Omental fat pad (tissue), 4 donors: ENCODE measurements at places on chromosomes 16 and 17.

DNA sequence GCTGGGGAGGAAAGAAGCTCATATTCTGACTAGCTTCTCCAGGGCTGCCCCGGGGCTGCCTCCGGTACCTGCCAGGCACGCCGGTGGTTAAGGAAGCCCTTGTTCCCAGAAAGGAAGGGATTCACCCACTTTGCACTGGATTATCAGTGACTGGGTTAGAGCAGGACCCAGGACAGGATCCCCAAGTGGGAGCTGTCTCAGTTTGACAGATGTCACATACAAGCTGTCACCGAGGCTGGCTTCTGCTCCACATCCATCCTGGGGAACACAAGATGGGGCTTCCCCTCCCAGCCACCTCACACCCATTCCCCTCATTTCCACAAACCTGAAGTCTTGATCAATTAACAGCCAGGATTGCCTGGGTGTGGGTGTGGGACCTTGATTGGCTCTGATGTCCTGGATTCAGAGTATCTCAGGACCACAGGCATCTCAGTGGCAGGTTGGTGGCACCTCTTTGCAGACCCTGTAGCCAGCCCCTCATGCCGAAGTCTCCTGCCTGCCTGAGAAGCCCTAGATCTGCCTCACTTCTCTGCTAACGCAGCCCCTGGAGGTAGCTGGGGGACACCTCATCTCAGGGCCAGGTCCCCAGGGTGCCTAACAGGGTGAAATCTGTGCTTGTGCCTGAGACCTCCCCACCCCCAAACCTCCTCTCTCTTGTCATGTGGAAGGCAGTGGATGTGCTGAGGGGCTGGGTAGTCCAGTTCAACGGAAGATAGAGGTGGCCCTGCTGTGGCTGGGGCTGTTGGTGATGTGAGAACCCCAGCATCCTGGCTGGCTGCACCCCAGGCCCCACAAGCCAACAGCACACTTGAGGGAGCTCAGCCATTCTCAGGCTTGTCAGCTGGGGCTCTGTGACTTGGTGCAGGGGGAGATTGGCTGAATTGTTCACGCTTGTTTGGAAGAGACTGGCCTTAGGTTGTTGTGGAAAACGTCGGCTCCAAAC is 1.4 kb downstream of the CACNG5 start:
- DNase-seq: no peak

DNA sequence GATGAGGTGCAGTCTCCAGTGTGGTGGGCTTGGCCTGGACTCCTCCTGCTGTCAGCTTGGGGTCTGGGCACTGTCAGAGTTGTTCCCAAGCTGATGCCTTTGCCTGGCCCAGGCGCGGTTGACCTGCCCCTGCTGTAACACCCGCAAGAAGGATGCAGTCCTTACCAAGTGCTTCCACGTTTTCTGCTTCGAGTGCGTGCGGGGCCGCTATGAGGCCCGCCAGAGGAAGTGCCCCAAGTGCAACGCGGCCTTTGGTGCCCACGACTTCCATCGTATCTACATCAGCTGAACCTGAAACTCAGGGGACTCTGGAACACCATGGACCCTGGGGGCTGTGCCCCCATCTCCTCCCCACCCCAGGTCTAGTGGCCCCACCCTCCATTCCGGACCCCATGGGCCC is 11.7 kb downstream of the RNF40 start:
- no peak for DNase-seq

GRCh38 chr17:65552214-65552613 is 9.2 kb downstream of the AXIN2 start:
- DNase-seq: no peak

- no peak for DNase-seq
These were observed 116.0 kb downstream of the SOCS1 start for GRCh38 chr16:11140098-11140375.

GRCh38 chr16:649631-650030 is 466 bp downstream of the WDR90 start:
- DNase-seq: no peak

GRCh38 chr16:78608305-78608776 is 508.9 kb downstream of the WWOX start:
- no peak for DNase-seq

DNA sequence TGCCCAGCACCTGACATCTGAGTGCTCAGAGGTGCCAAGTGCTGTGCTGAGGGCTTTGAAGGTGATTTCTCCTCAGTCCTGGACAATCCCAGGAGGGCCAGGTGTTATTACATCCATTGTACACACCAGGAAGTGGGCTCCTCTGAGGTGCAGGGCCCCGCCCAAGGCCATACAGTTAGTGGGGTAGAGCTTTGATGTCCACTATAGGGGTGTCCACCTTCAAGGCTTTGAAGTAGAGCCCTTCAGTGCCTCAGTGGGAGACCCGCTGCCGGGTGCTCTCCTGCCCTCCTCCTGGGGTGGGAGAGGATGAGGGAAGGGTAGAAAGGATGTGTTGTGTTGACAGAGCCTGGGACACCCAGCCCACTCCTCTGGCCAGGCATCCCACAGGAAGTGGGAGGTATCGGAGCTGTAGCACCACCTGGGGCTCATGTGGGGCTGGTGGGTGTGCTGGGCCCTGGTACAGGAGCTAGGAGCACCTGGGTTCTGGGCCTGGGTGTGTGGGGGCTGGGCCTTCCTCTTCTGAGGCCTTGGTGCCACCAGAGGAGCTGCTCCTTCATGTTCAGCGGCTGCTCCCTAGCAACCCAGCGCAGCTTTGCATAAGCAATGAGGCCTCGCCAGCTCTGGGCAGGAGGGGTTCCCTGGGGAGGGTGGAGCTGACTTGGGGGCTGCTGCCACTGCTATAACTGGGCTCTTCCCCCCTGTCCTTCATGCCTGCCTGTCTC is 7.4 kb downstream of the LASP1 start:
- no peak for DNase-seq

DNA sequence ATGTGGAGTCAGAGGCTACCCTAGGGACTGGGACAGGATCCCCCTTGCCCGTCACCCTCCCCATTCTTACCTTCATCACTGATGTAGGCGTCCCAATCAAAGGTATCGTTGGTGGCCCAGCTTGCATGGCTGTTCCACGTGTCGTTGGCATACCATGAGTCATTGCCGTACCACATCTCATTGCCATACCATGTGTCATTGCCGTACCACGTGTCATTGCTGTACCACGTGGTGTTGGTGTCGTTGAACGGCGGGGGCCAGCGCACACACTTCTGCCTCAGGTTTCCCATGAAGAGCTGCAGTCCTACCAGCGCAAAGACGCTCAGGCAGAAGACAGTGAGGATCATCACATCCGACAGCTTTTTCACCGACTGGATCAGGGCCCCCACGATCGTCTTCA is 4.8 kb downstream of the SCN4A start:
- no peak for DNase-seq
